ENCODE measurements at places on chromosomes 1 and 21. TPM values are rescaled to one million over a fixed set of nuclear protein-coding genes. Genes with fewer than 3 reads are reported as not detected.

Gene RBM8A
- polyA plus RNA-seq: 250 TPM

Gene RIMS3
- polyA plus RNA-seq: 0.35 TPM

Gene PKLR
- 0.02 TPM for polyA plus RNA-seq

Gene MAST2
- 17.4 TPM for polyA plus RNA-seq

Gene LAX1
- polyA plus RNA-seq: 0.16 TPM

Gene PLEKHN1
- 35.6 TPM for polyA plus RNA-seq

Gene SPATA17
- polyA plus RNA-seq: 0.04 TPM

Gene KIF17
- polyA plus RNA-seq: 0.48 TPM

Gene CFAP141
- polyA plus RNA-seq: not detected

Gene TRIM67
- not detected for polyA plus RNA-seq

Gene COL8A2
- 2.0 TPM for polyA plus RNA-seq

Gene LDLRAD1
- 0.31 TPM for polyA plus RNA-seq

Gene TMPRSS15
- not detected for polyA plus RNA-seq

Gene CD53
- 5.8 TPM for polyA plus RNA-seq

Gene APOBEC4
- polyA plus RNA-seq: not detected

Gene AMY2A
- not detected for polyA plus RNA-seq

Gene BCAR3
- polyA plus RNA-seq: 9.4 TPM

Gene GUCA2B
- polyA plus RNA-seq: not detected

Gene HUNK
- polyA plus RNA-seq: 0.20 TPM

Gene ITSN1
- 6.6 TPM for polyA plus RNA-seq

Data from esophagus (tissue), 2 donors.